ENCODE measurements at places on chromosomes 2 and 18. TPM values are rescaled to one million over a fixed set of nuclear protein-coding genes. Genes with fewer than 3 reads are reported as not detected.

DNA sequence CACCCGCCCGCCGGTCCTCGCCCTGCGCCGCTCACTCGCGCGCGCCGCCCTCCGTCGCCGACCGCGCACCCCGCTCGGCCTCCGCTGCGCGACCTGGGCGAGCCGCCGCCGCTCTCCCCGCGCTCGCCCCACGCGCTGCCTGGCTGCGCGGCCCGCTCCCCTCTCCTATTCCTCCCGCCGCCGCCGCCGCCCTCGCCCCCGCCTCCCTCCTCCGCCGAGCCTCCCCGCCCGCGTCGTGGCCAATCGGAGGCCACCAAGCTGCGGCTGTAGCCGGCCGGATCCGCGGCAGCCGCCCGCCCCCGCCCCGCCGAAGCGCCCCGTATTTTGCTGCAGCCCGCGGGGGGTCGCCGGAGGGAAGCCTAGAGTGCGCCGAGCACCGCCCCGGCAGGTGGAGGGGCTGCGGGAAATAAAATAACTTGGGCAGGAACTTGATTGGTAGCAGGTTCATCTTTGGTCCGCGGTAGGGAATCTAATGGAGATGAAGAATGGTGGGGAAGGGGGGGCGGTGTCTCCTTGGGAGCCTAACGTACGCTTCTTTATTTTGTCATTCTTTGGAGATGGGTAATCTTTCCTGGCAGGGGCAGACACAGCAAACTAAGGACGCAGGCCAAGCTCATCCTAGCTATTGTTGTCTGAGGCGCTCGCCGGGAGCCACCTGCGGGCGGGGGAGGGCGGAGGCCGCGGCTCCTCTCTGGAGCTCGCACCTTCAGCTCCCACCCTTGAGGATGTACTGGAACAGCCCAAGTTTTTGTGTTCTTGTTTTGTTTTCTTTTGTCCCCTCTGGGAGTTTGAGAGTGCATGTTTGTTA is 1.1 kb upstream of the CDH2 start:
- peak; percentile 73 for DNase-seq

HS6ST1 gene
- total RNA-seq: 35.1 TPM

OSGEPL1 gene
- 9.4 TPM for total RNA-seq

C2orf15 gene
- total RNA-seq: 0.22 TPM

TM4SF20 gene
- total RNA-seq: not detected

- no peak for DNase-seq
These were observed 599.0 kb upstream of the ID2 start for GRCh38 chr2:8082840-8083239.

DNA sequence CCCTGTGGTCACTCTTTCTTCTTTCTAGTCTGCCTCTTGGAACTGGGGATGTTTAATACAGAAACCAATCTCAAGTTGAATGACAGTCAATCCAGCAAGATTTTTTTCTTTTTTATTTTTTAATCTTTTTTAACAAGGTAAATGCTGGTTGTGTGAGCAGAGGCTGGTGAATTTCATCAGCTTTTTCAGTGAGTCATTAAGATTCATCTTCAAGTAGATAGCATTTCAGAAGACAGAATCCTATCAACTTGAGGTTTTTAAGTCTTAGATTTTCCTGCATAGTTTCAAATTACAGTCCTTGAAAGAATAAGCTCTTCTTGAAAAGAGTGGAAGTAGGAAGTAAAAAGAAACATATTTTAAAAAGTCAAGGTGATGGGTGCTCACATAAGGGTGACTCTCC is 12.4 kb downstream of the SLC8A1 start:
- no peak for DNase-seq

Data from Right ventricle myocardium superior (tissue), 1 donor.